ENCODE measurements at places on chromosomes 11 and 22.
A peak's percentile ranks its signal among the peaks of the same experiment; 100 is the strongest.

DNA sequence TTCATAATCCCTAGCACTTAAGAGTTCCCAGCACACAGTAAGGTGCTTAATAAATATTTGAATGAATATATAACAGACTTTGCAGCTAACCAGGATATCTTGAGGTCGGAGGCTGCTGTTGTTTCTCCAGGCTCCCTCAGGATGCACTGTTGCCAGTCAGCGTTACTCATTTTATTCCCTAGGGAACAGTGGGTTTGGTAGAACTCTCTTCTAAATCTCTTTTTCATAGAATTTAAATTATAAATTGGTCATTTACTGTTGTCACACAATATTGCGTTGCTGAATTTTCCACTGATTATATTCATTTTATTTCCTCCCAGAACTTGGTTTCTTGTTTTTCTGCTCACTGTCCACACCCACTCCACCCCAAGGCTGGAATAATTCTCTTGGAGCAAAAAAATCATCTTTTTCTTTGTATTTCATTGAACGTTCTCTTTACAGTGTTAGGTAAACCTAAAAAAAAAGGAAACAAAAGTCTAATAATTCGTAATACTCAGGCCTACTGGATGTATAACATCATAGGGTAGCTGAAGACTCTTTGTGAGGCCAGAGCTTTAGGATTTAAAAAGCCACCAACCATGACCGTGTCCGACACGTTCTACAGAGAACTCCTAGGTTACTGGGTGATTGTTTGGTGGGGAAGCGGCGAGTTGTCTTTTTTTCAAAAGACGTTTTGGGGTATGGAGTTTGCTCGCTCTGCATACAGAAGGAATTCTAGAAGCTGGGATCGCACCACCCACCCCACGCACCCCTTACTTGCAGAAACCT, 766 bp upstream of the CAPRIN1 start:
- peak; percentile 28 for DNase-seq

- DNase-seq = peak; percentile 96
These were observed 36.8 kb upstream of the WNT7B start for GRCh38 chr22:46013460-46014416.

- peak; percentile 86 for DNase-seq
These were observed 35.0 kb upstream of the JAM3 start for GRCh38 chr11:134033696-134034491.

GRCh38 chr11:95788921-95789505, 569 bp downstream of the FAM76B start:
- DNase-seq = peak; percentile 52

DNA sequence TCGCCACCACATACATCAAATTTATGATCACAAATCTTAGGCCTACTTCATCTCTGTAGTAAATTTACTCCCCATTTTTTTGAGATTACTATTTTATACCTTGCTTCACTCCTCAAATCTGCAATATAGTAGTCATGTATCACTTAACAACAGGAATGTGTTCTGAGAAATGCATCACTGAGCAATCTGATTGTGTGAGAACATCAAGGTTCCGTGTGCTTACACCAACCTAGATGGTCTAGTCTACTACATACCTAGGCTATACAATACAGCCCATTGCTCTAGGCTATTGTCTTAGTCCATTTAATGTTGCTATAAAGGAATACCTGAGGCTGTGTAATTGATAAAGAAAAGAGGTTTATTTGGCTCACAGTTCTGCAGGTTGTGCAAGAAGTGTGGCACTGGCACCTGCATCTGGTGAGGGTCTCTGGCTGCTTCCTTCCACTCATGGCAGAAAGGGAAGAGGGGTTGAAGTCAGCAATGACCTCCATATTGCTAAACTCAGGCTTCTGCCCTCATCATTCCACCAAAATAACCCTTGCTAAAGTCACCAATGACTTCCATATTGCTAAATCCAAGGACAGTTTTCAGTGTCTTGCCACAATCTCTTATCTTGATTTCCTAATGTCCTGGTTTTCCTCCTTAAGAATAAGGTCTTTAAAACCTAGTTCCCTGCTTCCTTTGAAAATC, 140.3 kb downstream of the RBFOX2 start:
- DNase-seq = no peak

GRCh38 chr22:46801331-46801811, 38.9 kb downstream of the TBC1D22A start:
- no peak for DNase-seq

DNA sequence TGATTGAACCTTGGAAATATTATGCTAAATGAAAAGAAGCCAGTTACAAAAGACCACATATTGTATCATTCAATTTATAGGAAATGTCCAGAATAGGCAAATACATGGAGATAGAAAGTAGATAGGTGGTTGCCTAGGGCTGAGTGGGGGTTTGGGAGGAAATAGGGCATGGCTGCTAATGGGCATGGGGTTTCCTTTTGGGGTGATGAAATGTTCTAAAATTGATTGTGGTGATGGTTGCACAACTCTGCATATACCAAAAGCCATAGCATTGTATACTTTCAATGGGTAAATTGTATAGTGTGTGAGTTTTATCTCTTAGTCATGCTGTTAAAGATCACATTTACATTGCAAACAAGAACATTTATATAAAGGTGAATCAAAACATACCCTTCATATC, 48.7 kb downstream of the LDLRAD3 start:
- DNase-seq = no peak

DNA sequence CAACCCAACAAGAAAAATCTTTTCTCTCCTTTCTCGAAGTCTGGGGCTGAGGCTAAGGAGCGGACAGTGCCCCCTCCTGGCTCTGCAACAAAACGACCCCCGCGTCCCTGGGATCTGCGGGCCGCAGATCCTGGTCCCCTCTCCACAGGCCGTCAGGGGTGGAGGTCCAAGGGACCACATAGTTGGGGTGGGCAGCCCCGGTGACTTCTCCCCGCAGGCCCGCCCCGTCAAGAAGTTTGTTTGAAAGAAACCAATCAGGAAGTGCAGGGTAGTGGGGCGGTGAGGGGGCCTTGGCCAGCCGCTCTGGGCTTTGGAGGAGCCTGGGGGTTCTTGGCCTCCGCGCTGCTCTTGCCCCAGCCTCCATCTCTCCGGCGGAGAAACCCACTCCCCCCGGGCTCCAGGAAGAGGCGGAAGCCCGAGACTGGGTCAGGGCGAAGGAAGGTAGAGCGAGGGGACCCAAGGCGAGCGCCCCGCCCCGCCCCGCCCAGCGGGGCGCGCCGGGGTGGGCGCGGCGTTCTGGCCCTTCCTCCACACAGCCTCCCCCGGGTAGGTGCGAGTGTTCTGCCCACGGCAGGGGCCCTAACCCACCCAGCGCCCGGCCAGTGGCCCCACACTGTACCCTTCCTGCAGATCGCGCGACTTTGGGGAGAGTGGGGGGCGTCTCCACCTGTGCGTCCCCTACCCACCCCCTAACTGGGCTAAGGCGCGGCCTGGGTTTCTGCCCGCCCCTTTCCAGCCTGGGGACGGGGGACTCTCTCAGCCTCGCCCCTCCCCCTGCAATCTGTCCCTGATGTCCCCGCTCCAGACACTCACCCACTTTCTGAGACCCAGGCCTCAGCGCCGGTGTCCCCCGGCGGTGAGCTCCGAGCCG, 1.3 kb downstream of the TP53I11 start:
- no peak for DNase-seq
